ENCODE measurements at places on chromosomes 2 and 18.

DNA sequence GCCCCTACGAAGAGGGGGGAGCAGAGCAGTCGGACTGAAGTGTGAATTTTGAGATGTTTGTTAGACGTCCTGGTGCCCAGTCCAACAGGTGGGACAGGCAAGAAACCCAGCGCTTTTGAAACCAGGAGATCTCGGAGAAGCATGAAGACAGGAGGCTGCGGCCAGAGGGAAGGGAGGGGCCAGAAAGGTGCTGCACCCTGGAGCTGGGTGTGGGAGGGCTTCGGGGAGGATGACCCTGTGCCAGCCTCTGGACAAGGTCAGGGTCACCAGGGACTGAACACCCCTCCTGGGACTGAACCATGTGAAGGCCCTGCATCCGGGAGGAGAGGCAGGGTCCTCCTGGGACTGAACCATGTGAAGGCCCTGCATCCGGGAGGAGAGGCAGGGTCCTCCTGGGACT, 6.1 kb downstream of the TMEM18 start:
- no peak for DNase-seq

DNA sequence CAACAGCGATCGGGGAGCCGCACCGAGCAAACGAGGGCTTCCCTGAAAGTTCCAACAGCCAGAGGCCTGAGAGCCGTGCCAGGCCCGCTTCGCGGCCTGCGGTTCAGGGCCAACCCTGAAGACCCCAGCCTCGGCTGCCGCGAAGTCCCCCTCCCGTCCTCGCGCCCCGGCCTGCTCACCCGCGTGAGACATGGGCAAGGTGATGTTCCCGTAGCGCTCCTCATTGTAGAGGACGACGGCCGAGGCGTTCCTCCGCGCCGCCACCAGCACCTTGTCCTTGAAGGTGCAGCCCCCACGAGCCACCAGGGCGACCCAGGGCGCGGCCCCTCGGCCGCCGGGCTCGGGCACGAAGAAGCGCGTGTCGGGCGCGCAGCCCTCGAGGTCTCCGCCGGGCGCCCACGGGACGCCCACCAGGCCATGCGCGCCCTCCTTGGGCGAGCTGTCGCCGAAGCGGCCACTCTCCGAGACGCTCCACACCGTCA, 510 bp downstream of the RNF149 start:
- DNase-seq: no peak

- DNase-seq: peak; percentile 56
These were observed 654 bp upstream of the ASB1 start for GRCh38 chr2:238425979-238426567.

DNA sequence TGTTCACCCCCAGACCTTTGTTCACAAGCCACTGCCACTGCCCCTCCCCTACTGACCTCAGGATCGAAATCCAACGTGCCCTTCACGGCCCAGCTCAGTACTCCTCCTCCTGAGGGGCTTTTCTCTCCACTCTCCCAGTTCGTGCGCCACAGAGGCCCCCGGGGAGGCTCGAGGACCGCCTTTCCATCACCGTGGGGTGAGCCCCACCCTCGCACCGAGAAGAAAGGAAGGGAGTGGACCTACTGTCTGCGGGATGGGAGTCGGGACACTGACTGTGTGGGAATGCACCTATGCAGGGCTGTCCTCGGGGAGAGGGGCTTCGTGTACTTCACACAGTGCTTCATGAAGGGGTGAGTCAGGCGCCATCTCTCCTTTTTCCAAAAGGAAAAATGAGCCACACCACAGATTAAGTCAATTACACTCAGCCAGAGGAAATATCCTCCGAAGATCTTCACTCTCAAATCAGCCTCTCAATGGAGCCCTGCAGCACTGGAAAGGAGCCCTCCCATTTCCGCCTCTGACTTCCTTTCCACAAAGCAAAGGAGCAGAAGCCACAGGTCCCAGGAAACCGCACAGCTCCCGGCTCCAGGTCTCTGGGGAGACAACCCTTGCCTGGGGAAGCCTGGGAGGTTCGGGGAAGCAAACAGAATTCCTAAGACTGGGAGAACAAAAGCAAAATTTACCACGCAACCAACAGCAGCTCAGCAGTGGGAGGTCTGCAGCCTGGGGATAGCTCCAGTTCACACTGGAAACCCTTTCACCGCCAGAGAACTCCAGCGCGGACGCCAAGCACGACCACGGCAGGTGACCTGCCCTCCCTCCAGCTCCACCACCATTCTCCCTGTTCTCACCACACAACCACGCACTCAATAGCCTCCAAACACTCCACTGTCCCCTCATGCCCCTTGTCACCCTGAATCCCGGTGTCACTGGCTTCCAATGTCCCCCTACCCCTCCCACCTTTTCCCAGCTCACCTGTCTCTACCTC, 21.6 kb downstream of the ADCY3 start:
- DNase-seq: no peak

DNA sequence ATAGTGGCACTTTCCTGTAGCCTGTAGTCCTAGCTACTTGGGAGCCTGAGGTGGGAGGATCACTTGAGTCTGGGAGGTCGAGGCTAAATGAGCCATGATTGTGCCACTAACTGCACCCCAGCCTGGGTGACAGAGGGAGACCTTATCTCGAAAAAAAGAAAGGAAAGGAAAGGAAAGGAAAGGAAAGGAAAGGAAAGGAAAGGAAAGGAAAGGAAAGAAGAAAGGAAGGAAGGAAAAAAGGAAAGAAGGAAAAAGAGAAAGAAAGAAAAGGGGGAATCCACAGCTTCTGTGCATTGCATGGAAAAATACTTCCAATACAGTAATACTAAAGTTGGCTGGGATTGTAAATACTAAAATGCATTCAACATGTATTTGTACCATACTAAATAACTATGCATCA, 12.8 kb upstream of the PIK3C3 start:
- no peak for DNase-seq

DNA sequence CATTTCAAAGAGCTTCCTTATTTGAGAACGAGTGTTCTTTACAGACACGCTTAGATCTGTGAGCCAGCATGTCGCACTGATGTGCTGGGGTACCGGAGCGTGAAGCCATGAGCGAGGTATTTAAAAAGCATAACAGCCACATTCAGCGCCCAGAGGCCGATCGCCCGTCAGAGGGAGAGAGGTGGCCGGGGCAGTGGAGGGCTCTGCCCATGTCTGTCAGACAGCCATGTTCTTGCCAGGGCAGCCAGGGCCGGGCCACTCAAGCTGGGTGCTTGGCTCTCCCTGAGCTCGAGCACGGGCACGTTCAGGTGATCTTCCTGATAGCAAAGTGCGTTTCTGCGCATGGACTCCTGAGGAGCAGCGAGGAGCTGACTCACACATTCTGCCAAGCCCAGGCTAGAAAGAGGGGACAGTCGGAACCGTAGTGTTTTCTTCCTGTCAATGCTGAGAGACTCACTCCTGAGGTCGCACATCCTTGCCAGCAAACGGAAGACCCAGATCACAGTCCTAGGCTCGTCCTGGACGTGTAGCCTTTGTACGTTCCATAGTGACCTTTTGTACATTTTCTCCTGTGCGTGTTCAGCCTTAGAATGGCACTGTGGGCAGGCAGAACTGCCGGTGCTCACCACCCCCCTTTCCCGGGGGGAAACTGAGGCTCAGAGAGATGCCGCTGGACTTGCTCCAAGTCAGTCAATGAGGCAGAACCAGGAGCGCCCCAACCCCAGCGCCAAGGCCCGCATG, 100.7 kb downstream of the NFATC1 start:
- DNase-seq: no peak

DNA sequence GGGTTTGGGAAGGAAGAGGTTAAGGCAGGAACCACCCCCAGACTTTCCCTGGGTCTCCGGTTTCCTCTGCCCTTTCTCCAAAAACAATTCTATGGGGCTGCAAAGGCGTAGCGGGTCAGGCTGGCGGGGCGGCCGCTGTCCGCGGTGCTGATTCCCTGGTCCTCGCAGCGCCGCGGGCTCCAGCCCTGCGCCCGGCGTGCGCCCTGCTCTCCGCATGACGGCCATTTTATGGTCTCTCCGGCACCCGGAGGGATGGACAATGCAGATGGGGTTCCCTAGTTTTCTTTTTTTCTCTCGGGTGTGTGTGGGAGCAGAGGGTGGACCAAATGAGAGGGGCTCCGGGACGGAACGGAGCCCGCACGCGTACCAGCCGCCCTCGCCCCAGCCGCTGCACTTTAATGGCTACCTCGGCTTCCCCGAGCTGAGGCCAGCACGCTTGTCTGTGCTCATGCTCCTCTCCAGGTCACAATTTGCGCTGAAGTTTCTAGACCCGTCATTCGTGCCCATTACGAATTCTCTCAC, 1.6 kb downstream of the ST8SIA3 start:
- peak; percentile 71 for DNase-seq

- DNase-seq: no peak
These were observed 20.7 kb upstream of the TLK1 start for GRCh38 chr2:171181064-171182049.

GRCh38 chr18:5463831-5464230, 80.0 kb downstream of the EPB41L3 start:
- DNase-seq: no peak

Data from COR-L47 (cell line).